DMS79 treated with DMSO at 0.1 percent for 48 hours (cell line): ENCODE measurements at places on chromosomes 16 and 17.

- no peak for DNase-seq
Measured at GRCh38 chr16:84613408-84614072, 4.3 kb downstream of the COTL1 start.

DNA sequence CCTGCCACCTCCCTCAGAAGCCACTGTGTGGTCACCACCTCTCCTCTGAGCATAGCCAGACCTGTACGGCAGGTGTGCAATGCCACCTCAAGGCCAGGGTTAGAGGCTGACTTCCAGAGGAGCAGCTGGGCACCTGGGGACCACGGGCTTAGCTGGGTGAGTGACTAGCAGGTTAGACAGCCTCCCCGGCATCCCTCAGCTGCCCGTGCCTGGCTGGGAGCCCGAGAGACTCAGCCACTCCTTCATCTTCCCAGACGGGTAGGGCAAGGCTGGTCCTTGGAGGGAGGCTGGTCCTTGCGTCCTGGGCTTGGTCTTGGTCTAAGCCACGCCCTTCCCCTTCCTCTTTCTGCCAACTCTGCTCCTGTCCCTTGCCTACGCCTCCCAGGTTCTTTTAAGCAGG lies 7.8 kb downstream of the CRHR1 start:
- peak; percentile 94 for DNase-seq

DNA sequence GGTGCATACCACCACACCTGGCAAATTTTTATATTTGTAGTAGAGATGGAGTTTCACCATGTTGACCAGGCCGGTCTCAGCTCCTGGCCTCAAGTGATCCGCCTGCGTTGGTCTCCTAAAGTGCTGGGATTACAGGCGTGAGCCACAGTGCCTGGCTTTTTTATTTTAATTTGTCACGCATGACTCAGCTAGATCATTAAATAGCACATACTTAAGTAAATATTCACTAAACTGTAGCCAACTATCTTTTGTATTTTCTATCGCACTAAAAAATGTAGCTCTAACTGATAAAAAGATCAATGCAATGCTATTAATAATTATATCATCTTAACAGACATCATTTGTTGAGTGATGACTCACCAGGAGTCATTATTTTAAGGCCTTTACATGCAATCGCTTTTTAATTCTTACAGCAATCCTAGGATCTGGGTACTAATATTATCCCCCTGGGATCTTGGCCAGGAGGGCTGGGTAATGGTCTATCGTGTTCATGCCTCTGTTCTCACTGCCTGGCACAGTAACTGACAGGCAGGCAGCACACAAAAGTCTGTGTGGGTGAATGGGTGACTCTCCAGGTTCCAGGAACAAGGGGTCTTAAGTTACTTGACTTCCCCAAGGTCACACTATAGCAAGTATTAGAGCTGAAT lies 693.5 kb upstream of the EEF2KMT start:
- DNase-seq = peak; percentile 42

DNA sequence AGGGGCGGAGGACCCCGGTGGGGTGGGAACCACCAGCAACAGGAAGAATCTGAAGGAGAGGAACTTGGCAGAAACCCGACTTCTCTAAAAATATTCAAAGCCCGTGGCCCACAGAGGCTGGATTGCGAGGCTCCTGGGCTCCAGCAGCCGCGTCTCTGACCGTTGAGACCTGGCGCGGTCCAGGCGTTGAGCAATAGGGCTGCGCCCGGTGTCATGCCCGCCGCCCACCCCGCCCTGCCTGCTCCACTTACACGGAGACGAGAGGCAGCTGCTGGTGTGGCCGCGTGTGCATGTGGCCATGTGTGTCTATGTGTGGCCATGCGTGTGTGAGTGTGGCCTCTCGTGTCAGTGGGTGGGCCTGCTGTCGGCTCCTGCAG lies 83.6 kb downstream of the IRF8 start:
- DNase-seq = no peak

DNA sequence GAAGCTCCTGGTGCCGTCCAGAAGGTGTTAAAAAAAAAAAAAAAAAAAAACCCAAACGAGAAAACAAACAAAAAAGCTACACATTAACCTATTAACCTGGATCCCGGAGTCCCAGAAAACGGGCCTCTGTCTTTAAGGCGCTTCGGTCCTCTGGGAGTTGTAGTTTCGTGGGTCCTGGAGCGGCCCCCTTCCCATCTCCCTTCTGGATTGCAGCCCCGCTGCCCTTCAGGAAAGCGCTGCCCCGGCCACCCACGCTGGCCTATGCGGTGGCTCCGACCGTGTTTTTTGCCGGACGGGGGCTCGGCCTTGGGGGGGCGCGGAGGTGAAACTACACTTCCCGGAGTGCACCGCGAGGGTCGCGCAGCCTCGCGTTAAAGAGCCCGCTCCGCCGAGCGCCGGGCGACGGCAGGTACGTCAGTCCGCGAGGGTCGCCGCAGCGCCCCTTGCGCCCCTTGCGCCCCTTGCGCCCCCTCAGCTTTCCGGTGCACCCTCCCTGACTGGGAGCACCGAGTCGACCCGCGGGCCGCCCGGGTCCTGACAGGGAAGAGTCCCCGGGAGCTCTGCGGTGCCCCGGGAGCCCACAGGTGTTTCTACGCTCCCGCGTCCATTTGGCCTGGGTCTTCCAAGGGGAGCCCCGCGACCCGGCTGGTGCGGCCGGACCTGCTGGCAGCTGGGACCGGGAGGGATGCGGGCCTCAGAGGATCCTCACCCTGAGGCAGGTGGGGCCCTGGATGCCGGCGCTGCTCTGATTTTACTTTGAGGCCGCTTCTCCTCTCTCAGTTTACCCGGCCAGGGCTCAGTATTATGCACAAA lies at the start of gene FCSK:
Gene FCSK, plus strand, starts transcription at position 374 of the 813 bp plus-strand sequence. CDS start 8,596 bp downstream, outside the sequence.
- no peak for DNase-seq

DNA sequence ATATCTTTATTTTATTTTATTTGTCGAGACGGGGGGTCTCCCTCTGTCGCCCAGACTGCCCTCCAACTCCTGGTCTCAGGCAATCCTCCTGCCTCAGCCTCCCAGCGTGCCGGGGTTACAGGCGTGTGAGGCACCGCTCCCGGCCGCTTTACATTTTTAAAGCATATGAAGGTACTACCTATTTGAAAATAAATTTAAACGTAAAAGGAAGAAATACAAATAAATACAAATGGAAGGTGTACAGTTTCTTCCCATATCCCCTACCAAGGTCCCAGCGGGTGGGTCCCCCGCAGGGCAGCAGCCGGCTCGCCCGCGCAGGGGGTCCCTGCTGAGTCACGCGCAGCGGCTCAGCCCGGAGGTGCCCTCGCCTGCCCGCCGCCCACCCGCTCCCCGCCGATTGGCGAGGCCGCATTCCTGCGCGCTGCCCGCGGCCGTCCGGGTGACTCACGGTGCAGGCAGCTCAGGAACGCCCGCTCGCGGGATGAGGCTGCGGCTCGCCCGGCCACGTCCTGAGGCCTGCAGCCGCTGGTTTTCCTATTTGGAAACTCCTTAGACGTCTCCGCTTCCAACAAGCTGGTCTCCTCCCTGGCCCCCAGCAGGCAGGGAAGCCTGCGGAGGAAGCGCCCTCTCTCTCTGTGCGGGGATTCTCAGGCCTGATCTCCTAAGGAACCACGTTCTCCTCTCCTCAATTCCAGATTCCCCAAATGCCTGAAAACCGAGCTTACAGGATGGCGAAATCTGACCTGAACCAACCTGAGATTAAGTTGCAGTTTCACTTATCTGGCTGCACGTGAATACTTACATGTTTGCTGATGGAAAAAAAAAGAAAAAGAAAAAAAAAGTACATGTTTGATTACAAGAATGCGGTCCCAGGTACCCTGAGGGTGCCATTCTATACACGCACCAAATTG lies 54.8 kb upstream of the MAP3K14 start:
- DNase-seq = no peak

- no peak for DNase-seq
Measured at GRCh38 chr16:85624646-85625045, 11.5 kb downstream of the GSE1 start.

GRCh38 chr16:65305266-65305959 lies 183.6 kb upstream of the CDH11 start:
- no peak for DNase-seq
